ENCODE measurements at places on chromosomes 12 and 14. TPM values are rescaled to one million over a fixed set of nuclear protein-coding genes. Genes with fewer than 3 reads are reported as not detected.
A peak's percentile ranks its signal among the peaks of the same experiment; 100 is the strongest.

- no peak for DNase-seq
Measured at GRCh38 chr12:88181881-88182280, 39.8 kb downstream of the TMTC3 start.

- DNase-seq, result no peak
Measured at GRCh38 chr14:61048640-61049039, 67.6 kb downstream of the SLC38A6 start.

GRCh38 chr12:111767362-111768158, 827 bp downstream of the ALDH2 start:
- no peak for DNase-seq

GRCh38 chr12:50351120-50352043, 45.0 kb downstream of the FAM186A start:
- peak; percentile 76 for DNase-seq

- DNase-seq, result no peak
Measured at GRCh38 chr14:55433880-55434804, 6.3 kb downstream of the TBPL2 start.

DNA sequence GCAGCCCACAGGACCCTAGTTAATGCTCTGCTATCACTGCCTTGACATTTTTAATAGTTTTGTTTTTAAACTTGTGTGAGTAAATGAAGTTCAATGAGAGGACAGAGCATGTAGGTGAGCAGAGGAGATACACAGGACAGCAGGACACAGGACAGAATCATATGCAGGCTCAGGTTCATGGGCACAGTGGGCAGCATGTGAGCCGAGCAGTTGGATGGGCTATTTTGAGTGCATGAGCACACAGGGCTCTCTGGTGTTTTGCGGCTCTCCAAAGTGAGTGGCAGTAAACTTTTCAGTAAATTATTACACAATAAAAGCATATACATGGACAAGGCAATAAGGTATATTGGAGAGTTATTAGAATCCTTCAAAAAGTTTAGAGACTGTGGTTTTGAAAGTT, 189.7 kb upstream of the OR4E1 start:
- DNase-seq, result no peak

DNA sequence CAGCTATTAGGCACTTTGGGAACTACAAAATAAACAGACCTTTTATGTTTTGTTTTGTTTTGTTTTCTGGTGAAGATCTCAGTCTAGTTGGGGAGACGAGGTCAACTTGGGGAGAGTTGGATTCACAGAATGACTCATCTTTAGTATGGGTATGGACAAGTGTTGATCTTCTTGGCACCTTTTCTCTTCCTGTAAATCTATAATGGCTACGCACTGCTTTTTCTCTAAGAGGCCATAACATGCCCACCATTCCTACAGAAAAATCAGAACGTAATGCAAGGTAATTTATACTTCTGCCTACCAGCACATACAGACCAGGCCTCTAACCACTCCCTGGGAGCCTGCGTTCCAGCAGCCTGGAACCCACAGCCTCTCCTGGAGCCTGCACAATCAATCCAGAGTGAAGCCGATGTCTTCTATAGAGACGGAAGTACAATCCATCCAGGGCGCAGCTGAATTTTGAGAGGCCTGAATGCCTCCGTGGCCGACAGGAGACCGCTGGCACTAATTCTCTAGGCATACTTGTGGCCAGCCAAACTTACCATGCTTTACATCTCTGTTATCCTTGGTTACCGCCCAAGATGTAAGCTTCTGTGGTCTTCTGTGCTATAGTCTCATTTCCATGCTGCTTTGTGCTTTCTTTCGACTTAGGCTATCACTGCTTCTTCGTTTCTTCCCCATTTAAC, 717 bp downstream of the PPHLN1 start:
- no peak for DNase-seq

DNA sequence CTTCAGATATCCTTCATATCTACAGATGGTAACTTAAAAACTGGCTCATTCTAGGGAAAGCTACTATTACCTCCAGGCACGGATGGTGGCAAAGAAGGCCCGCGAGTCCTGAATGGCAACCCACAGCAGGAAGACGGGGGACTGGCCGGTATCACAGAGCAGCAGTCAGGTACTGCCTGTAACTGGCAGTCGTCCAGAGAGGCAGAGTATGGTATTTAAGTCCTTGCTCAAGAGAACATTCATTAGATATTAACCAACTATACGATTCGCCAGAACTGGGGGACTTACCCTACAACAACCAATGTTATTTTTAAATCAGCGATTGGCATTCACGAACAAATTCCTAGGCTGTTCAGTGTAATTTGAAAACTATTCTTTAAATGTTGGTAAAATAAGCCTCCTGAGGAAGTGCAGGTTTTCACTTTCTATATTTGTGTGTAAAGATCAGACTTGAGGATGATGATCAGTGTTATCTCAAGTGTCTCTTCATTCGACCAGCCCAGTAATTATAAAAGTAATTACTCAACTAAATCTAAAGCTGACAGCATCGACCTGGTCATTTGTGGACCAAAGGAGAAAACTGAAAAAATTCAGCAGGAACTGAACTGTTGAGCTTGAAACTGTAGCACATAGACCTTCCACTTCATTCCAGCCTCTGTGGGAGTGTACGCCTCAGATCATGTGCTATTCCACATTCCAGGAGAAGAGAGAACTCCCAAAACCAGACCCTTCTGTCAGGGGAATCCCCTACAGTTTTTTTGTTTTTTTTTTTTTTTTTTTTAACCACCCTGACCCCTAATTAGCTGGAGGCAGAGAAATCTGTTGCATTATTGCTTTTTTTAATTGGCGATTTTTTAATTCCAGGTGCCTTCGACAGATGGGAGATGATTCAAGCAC, 75.6 kb downstream of the ESR2 start:
- no peak for DNase-seq

DNA sequence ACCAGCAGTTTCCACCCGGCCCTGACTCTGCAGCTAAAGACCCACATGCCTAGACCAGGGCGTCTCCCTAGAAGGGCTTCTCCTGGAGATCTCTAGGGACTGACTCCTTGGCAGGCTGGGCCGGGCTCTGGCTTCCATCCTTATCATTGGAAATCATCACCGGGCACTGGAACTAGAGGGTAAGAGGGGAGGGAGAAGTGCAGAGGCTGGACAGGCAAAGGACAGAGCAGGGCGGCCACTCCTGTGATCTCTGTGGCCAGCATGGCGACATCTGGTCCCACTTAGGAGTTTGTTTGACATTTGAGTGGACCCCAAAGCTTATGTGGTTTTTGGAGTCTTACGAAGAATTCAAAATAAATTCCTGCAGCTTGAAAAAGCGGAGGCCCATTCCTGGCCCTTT, 7.1 kb downstream of the LTBP2 start:
- no peak for DNase-seq

GRCh38 chr14:99072956-99073355, 199.0 kb downstream of the BCL11B start:
- peak; percentile 30 for DNase-seq

GRCh38 chr12:57869298-57869926, 22.9 kb upstream of the CTDSP2 start:
- no peak for DNase-seq

GRCh38 chr12:68356060-68356695, 24.0 kb upstream of the MDM1 start:
- no peak for DNase-seq

DNA sequence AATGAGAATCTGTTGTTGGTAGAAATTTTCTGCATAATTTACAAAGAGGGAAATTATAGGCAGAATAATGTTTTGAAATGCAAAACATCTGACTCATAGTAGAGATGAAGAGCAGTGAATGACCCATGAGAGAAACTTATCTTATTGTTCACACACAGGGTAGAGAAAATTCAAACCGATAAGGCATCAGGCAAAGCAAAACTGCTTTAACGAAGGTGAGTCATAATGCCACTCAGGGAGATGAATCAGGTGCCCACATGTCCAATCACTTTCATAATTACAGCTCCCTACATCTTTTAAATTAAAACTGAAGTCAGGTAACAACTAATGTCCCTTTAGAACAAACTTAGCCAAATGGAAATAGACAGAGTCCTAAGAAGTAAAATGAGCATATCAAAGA, 265.6 kb upstream of the GARIN6 start:
- no peak for DNase-seq

GRCh38 chr14:62308891-62309290, 546.7 kb downstream of the SNAPC1 start:
- DNase-seq, result no peak

- no peak for DNase-seq
Measured at GRCh38 chr12:93060666-93061472, 131.8 kb upstream of the EEA1 start.

GRCh38 chr14:33273978-33274377, 335.3 kb downstream of the NPAS3 start:
- DNase-seq, result no peak

GRCh38 chr14:37709419-37710195, 114.2 kb downstream of the TTC6 start:
- no peak for DNase-seq

- no peak for DNase-seq
Measured at GRCh38 chr12:23236066-23236780, 611.3 kb downstream of the ETNK1 start.

DNA sequence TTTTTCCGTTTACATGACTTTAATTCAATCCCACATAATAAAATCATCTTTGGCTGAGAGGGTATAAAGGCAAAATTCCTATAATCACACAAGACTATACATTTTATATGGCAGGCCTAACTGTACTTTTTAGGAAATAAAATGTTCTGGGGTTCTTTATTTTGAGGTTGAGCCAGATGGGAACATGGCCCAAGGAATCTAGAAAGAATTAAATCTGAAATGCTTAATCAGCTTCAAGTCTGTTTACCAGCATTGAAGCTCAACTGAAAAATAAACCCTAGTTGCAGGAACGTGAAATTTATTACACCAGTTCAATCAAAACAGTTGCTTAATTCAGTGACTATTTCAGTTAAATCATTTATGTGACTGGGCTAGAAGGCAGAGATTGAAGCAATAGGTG, 191.0 kb upstream of the BTG1 start:
- DNase-seq, result no peak

DNA sequence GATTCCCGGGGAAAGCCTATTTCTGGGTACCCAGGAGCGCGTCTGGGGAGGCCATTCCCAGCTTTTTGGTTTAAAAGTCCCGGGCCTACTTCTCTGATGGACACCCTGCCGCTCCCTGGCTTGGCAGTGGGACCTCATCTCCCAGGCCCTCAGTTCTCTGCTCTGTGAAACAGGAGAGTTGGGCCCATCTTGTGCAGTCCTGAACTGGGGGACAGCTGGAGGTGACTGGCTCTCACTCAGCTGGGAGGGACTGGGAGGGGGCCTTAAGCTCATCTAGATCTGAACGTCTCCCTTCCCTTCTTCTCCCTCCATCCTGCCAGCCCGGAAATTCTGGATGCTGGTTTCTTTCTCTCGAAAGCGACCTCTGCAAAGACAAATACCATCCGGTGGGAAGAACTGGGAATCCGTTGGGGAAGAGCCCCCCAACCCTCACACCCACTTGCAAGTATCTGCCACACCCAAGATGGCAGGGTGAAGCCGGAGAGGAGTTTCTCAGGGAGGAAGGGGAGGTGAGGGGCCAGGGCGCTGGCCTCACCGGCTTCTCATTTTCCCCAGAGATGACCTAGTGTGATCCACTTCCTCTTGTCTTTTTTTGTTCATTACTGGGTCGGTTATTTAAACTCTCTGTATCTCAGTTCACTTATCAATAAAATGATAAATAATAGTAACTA, 1.4 kb downstream of the RIN3 start:
- DNase-seq, result peak; percentile 82

DNA sequence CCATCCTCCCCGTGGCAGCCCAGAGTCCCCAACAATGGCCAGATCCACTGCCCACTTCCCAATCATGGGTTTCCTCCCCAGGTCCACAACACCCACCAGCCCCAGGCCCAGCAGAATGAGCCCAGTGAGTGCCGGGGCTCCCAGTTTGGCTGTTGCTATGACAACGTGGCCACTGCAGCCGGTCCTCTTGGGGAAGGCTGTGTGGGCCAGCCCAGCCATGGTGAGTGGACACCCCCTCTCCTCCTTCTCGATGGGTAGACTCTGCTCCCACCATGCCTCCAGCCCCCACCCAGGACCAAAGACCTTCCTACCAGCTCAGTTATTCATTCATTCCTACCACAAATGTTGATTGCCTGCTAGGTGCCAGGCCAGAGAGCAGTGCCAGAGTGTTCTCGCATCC, 23.8 kb downstream of the PAPLN start:
- DNase-seq, result peak; percentile 62

DNA sequence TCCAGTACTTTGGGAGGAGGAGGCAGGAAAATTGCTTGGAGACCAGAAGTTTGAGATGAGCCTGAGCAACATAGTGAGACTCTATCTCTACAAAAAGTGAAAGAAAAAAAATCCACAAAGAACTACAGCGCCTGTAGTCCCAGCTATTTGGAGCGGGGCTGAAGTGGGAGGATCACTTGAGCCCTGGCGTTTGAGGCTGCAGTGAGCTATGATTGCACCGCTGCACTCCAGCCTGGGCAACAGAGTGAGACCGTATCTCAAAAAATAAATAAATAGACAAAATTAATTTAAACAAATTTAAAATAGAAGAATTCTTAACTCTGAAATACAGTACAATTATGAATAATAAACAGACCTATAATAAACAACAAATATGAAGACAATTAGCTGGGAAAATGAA, 40.9 kb downstream of the ATL1 start:
- DNase-seq, result no peak

DNA sequence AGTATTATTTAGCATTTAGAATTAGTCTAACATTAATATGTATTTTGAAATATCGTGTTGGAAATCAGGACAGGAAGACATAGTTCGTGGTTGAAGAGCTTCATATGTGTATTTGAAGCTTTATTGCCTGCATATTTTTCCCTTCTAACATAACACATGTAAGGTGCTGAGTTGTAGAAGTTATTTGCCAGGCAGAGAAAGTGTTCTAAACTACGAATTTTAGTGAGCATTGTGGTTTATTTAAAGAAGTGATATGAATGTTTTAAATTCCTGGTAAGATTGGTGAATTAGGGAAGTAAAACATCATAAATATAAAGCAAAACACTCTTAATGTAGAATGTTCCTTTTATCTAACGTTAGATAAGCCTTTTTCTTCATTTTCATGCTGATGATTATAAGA, 2.5 kb downstream of the RASSF3 start:
- no peak for DNase-seq

DNA sequence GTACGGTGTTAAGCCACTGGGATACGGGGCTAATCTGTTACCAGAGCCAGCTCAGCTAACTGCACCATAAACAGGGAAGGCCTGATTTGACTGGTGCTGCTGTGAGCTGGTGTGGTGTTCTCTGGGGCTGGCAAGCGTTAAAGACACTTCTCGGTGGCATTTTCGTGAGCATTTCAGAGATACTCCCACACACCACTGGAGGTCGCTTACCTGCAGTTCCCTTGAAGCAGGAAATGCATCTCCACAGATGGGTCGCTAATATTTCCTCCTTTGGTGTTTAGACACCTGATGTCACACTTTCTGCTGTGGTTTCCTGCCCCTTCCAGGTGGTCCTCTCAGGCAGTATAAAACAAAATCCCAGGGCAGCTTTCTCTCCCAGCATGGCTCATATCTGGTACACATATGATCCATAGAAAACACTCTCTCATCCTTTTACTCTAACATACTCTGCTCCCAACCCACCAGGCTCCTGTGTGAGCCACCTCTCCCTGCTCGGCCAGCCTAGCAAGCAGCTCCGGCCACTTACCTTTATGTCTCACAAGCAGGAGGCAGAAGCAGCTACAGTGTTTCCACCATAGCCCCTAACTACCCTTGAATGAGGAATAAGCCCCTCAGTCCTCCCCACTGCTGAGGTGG, 129.9 kb upstream of the GRIN2B start:
- no peak for DNase-seq

The MYF6 gene
- not detected for total RNA-seq

The PDE3A gene
- 8.0 TPM for total RNA-seq

The KLRF1 gene
- total RNA-seq, result 0.51 TPM

The CLBA1 gene
- 2.8 TPM for total RNA-seq

The NFE2 gene
- total RNA-seq, result 4.9 TPM

The LRRK2 gene
- total RNA-seq, result 16.3 TPM

The MYO1H gene
- 0.10 TPM for total RNA-seq

The CPNE6 gene
- total RNA-seq, result not detected

The SLCO1B3 gene
- not detected for total RNA-seq

The FBLN5 gene
- total RNA-seq, result 183 TPM
